Dermis blood vessel endothelial cell (primary cell): ENCODE measurements at places on chromosomes 3 and 15.
A peak's percentile ranks its signal among the peaks of the same experiment; 100 is the strongest.

GRCh38 chr15:51128701-51129100 lies 34.0 kb upstream of the TNFAIP8L3 start:
- no peak for DNase-seq

DNA sequence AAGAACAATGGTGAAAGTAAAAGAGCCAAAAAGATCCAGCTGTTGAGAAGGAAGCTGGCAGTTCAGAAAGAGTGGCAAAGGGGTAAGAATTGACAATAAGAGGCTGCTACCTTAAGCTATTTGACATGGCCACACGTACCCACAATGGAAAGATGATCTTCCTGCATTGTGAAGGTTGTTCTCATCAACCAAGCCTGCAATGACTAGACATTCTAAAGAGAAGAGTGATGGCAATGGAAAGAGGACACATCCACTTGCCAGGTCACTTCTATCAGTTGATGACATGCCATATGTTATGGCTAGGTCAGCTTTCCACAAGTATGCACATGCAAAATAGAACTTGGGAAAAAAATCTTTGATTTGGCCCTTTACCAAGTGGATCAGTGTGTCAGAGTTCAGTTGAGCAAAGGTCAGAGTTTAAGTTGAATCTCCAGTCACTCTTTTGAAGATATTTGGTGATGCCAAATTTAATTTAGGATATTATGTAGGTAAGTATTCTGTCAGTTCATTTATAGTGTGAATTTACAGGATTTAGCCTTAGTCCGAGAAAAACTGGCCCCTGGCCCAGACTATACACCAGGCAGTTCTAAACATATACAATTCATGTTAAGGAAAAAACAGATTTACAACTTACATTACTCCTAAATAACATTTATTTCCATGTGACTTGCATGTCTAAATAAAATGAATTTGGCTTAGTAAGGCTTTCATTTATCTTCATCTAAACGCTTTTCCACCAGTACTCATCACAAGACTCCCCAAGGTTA lies 104.9 kb upstream of the FLNB start:
- no peak for DNase-seq

DNA sequence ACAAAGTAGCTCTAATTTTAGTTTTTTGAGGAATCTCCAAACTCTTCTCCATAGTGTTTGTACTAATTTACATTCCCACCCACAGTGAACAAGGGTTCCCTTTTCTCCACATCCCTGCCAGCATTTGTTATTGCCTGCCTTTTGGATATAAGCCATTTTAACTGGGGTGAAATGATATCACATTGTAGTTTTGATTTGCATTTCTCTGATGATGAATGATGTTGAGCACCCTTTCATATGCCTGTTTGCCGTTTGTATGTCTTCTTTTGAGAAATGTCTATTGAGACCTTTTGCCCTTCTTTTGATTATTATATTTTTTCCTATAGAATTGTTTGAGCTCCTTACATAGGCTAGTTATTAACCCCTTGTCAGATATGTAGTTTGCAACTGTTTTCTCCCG lies 239.9 kb upstream of the TPM1 start:
- DNase-seq, result no peak

- peak; percentile 15 for DNase-seq
Observed at GRCh38 chr3:10353160-10353559, 32.2 kb upstream of the SEC13 start.

- no peak for DNase-seq
Observed at GRCh38 chr15:59453474-59454215, 15.7 kb downstream of the FAM81A start.

DNA sequence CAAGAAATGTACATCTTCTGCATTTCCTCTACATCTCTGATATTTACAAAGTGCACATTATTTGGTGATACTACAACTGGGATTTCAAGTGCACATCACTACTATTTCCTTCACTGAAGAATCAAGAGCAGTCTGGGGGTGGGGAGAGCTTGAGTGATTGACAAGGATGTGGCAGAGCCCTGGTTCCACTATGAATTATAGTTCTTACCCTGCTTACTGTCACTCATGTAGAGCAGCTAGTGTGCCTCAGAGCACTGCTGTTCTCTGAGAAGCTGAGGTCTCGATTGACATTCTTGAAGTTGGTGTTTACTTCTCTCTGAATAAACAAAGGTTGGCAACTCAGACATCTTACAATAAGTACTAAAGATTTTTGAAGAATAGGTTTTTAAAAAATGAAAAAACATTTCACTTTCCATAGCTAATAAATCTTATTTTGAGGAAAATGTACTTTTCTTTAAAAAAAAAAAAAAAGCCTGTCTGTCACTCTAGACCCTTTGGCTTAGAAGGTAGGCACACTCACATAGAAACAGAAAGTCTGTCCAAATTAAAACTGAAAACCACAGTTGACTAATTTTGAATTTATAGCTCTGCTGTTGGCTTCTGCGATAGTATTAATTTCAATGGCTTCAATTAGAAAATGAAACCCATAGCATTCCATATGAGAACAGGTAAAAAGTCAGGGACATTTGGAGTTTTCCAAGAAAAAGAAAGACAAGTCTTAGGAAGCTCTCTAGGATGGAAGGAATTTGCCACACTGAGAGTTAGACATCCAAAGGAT lies 5.6 kb downstream of the GREM1 start:
- no peak for DNase-seq

- no peak for DNase-seq
Observed at GRCh38 chr3:9107738-9108137, 141.7 kb downstream of the SRGAP3 start.

- DNase-seq, result no peak
Observed at GRCh38 chr3:81558106-81558505, 203.3 kb downstream of the GBE1 start.

DNA sequence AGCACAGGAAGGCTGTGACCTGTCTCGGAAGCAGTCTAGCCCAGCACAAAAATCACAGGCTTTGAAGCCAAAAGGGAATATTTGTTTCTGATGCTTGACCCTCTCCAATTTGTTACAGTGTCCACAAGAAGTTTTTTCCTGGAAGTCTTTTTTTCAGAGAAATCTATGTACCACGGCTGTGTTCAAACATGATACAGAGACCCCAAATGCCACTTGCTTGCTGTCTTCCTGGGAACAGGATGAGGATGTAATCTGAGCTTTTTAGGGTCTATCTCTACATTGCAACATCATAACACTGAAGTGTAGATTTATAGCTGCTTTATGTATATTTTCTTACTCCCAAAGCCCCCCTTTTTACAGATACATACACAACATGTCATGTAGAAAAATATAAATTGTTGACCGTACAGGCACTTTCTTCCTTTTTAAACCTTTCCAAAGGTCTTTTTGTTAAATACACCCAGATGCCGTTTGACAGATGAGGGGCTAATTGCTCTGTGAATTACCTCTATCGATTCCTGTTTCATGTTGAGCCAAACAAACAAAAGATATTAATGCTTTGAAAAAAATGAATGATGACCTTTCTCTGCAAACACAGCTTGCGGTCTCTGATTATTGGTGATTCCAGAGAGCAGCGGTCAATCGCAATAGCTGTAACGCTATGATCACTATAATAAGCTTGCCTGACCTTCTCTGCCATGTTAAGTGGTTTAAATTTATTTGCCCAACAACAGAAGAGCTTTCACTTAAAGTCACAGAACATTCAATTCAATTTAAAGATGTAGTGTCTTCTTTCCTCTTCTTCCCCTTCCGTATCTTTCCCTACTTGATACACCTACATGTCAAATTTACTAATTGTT lies 875.9 kb upstream of the NR2F2 start:
- no peak for DNase-seq

DNA sequence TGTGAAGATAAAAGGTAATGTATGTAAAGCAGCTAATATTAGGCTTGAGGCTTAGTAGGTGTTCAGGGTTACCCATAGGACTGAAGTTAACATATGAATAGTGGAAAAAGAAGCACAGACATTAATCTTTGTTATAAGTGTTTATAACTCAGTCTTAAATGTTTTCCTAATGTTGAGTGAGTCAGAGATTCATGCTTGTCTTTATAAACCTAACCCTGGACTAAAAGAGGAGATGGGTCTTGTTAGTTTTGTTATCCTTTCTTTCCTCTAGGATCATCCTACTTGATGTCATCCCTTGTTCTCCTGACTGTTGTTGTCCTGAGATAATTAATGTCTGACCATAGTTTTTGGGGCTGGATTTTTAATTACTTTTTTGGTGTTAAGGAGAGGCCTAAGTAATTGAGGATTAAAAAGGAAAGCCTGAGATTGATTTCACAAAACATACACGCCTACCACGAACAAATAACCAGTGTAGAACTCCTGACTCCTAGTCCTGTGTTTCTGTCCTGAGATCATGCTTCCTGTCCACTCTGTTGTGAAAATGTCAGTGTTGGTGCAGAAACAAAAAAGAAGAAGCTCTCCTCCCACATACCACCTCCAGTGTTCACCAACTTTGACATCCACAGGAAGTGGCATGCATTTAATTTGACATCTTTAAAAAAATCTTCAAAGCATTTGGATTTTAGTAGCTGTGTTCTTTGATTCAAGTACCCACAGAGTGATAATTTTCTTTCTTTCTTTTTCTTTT lies 8.4 kb downstream of the MITF start:
- no peak for DNase-seq

DNA sequence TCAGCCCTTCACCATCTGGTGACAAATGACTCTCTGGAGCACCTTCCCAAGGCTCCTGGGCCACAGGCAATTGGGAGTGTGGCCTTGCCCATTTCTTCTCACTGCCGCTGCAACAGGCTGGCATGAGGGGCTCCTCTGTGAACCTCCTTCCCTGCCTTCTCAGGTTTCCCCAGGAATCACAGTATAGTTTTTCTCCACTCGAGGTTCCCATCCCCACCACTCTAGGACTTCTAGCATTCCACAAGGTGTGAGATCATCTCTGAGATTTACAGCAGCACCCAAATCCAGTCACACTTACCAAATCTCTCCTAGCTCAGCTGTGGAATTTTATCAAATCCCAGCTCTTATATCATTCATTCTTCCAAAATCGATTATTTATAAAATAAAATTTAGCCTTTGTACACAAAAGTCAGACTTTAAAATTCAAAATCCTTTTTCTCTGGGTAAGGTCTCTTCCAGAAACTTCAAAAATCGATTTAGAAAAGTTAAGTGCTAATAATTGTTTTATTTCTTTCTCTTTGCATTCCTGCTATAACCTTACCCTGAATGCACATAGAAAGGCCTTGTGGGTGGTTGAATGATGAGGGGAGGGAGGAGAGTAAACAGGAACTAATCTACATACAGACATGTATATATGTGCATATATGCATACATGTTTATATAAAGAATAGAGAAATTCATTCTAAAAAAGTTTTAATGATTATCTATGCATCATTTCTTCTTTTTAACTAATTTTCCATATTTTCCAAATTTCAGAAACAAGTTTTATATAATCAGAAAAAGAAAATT lies 18.9 kb upstream of the ATP13A4 start:
- DNase-seq, result no peak

DNA sequence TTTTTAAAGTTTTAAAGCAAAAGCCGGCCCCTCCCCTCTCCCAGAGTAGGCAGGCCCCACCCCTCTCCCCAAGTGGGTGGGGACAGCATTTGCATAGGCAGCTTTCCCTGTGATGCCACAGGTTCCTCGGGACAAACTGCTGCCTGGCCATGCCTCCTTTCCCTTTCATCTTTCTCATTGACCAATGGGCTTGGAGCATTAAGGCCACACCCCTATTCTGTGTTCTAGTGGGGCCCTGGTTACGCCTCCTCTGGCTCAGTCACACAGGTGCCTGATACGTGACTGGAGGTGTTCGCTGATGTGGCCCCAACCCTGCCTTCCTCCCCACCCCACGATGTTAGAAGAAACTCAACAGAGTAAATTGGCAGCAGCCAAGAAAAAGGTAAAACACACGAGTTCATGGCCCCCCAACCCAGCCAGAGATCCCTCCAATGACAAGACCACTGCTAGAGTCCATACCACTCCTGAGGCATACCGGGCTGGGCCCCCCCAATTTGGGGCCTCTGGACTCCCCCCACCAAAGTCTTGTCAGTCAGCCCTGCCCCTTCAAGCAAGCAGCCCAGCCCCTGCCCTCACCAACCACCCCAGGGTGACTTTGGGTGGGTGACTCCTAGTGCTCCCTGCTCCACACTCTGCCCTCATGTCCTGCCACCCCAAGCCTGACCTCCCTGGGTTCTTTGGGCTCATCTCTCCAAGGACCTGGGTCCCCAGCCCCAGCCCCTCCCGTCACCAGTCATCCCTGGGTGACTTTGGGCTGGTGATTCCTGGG lies 62.8 kb upstream of the CSPG4 start:
- DNase-seq, result no peak

GRCh38 chr15:91348752-91349500 lies 248.9 kb downstream of the SV2B start:
- DNase-seq, result no peak

GRCh38 chr3:123521179-123521969 lies 63.5 kb downstream of the HACD2 start:
- peak; percentile 69 for DNase-seq

GRCh38 chr3:71966185-71966584 lies 181.2 kb upstream of the PROK2 start:
- DNase-seq, result no peak
